Tibial artery (tissue), 4 donors: ENCODE measurements at places on chromosomes 2 and 18.

DNA sequence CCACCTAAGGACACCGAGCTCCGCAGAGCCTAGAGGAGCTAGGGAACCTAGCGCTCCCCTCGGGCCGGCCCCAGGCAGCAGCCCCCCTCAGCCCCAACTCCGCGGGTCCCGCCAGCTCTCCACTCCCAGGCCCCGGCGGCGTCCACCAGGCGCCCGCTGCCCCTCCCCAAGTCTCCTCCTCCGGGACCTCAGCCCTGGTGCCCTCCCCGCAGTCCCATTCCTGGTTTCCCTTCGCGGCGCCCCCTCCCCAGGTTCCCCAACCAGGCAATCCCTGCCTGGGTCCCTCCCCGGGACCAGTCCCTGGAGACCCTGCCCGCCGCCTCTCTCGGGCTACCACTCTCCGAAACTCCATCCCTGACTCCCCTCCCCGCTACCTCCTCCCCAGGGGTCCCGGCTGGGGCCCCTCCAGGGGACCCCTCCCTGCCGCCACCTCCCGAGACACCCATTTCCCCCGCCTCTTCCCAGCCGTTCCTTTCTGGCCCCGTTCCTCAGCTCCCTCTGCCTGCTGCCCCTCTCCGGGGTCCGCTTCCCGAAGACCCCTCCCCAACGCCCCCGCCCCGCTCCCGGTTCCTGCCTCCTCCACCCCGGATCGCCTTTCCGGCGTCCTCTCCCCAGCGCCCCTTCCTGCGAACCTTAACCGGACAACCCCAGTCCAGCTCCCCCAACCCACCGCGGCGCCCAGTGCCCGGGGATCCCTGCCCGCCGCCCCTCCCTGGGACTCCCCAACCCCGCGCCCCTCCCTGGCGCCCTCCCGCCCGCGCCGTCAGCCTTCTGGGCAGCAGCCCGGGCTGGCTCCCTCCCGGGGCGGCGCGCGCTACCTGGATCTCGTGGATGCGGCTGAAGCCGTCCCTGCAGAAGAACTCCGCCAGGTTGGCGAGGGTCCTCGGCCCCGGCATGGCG, 678 bp downstream of the CYP27C1 start:
- no peak for DNase-seq

- no peak for DNase-seq
Observed at GRCh38 chr2:207873794-207874193, 104.1 kb upstream of the FZD5 start.

DNA sequence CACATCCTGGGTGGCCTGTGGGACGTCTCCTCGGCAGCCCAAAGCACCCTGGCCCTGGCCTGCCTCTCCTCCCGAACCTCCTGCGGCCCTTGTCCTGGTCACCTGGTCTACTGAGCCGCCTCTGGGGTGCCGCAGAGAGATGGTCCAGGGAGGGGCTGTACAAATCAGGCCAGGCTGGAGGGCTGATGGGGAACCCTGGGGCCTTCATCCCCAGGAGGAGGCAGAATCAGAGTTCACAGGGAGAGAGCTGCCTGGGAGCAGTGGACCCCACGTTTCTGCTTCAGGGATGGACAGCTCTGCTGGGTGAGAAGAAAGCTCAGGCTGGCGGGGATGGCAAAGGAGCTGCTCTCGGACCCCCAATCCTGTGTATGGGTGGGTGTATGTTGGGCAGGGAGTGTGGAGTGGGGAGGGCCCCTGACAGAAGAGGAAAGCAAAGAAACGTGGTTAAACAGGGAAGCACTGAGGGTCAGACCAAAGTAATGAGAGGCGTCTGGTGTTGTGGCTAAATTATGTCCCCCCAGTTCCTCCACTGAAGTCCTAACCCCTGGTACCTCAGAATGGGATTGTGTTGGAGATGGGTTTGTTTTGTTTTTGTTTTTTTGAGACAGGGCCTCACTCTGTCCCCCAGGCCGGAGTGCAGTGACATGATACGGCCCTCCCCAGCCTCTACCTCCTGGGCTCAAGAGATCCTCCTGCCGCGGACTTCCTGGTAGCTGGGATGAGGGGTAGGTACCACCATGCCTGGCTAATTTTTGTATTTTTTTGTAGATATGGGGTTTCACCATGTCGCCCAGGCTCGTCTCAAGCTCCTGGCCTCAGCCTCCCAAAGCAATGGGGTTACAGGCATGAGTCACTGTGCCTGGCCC, 73.4 kb upstream of the SMAD7 start:
- DNase-seq: no peak

DNA sequence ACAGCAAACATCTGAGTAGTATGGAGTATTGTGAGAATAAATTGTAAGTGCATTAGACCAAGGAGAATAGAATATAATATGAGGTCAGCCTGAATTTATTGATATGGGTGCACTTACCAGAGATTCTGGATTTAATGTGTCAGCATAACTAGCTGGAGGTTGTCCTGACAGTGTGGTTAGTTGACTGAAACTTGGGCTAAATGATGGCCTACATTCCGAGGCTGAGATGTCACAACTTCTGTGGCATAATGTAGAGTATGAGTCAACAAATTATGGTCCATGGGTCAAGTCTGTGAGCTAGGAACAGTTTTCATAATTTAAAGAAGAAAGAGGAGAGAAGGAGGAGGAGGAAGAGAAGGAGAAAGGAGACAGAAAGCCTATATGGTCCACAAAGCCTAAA, 127.6 kb downstream of the QPCT start:
- DNase-seq: no peak

DNA sequence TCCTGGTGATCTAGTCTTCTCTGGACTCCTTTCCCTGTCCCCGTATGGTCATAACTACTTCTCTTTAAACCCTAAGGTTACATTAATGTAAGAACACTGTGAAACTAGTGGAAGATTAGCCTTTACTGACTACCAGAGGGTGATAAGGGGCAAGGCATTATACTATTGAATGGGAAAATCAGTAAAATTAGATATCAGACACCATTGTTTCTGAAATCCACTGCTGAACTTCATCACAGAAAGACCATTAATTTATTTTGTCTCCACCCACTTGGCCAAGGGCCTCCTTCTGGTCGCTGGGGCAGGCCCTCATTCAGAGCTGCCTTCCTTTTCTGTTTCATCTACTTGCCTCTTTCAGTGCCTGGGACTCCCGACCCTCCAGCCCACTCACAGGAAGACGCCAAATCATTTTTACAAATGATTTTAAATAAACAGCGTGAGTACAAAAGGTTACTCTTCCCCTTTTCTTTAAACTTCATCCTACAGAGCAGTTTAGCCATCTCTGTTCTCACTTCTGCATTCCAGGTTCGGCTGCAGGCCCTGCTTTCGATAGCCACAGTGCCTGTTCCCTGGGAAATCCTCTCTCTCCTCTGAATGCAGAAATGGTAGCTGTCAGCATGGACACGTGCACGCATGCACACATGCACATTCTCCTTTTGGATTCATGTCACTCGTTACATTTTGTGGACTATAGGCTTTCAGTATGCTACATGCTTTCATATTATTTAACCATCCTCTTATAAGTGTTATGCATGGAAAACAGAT, 70.3 kb upstream of the DOCK10 start:
- no peak for DNase-seq

- no peak for DNase-seq
Observed at GRCh38 chr2:207539470-207539869, 9.7 kb downstream of the CREB1 start.

GRCh38 chr18:54280220-54280569, 10.9 kb downstream of the POLI start:
- no peak for DNase-seq

DNA sequence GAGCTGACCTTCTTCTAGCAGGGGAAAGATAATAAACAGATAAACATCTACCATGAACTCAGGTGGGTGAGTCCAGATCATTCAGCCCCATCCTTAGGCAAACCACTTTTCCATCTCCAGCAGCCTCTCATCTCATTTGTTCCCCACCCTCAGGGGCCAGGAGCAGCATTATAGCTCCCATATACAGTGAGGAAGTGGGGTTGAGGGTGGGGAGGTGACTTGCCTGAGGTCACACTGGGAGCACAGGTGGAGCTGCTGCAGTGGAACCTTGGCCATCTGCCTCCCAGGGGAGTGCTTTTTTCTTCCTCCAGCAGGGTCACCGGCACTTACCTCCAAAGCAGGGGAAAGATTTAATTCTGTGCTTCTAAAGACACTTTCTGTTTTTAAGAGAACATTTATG, 212.5 kb upstream of the SMAD2 start:
- DNase-seq: no peak

DNA sequence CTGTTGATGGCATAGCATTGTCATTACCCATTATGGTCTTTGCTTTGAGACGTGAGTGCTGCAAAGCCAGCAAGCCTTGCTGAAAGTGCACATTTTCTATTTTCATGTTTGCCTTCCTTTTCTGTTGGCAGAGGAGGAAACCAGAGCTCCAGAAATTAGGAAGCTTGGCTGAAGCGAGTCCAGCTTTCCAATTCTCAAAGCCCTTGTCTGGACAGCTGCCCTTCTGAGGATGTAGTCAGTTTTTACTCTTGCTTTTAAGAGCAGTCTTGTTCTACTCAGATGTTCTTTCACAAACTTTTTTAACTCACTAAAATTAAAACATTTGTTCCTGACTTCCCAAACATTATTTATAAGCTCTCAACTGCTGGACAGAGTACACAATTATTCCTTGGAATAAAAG, 93.8 kb downstream of the ICOS start:
- DNase-seq: no peak

DNA sequence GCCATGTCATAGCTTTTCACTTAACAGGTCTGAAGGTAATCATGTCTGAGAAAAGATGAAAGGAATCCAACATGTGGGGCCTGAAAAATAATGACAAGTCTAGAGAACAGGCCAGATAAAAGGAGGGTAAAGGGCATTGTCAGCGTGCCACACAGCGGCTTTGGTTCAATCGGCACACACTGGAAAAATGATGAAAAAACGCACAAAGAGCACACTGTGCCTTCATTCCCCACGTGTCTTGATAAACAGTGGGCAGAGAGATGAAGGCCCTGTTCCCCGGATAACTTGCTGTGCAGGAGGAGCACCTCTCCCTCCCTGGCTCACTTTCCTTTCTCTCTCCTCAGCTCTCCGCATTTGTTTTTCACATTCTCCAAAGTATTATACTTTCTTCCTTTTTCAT, 766.3 kb downstream of the TDRD15 start:
- no peak for DNase-seq

- DNase-seq: no peak
Observed at GRCh38 chr2:58865436-58865835, 624.3 kb upstream of the FANCL start.

- DNase-seq: no peak
Observed at GRCh38 chr2:64017811-64018700, 1.2 kb downstream of the VPS54 start.

GRCh38 chr2:143530758-143531157, 401.5 kb downstream of the ARHGAP15 start:
- no peak for DNase-seq

DNA sequence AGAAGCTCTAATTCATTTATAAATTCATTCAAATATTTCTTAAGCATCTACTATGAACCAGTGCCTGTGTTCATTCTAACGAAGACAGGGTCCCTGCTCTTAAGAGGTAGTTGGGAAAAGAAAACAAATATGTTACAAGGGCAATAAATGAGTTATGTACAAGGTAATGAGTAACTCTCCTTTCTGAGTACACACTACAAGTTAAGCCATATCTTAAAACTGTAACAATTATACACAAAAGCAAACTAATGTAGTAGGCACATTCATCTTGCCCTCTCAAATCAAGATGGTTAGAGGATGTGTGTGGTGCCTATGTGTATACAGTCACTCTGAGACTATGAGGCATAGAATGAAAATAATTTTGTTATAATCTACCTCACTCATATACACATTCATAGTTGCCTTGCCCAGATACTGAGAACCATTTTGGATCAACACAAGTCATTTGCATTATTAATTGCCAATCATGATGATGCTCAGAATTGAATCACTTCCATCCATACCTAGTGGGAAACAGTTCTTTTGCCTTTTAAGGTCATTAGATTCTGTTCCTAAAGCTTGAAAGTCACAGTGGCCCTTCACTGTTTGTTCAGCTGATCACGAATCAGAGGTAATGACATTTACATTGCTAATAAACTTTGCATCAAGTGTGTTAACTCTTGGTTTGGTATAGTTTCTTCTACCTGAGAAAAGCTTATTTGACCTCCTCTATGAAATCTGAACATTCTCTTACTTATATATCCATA, 283.1 kb downstream of the ZNF385B start:
- no peak for DNase-seq

GRCh38 chr2:196962325-196962724, 35.8 kb upstream of the PGAP1 start:
- no peak for DNase-seq

DNA sequence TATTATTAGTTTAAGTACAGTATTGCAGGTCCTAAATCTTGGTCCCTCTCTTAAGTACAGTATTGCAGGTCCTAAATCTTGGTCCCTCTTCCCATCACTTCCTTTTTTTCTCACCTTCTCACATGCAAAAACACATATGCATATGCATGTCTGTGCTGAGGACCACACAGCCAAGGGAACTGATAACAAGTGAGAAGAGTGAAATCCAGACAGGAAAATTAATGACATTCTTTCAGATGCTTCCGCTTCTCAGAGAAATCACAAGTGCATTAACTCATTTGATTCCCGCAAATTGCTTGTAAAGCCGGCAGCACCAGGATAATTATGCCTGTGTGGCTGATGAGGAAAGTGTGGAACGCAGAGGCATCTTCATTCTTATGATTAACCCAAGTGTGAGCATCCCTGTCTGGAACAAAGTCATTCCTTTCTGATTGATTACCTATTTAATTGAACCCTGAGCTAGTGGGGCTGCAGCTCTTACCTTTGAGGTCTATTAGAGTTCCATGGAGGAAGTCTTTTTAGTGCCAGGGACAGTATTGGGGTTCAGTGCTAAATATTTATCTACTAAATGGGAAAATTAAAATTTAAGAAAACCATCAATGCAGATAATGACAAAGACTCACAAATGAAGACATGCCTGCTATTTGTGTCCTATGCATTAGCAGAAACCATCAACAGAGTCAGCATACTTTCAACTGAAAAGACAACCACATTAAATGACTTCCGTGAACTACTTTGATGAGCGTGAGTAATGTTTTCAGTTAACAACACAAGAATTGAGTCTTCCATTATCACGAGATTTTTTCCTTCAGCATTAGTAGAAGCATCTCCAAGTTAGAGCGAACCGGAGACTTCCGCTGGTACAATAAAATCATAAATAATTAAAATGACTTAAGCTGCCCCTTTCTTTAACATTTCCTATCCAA, 220.4 kb upstream of the SLC35G4 start:
- DNase-seq: no peak
